ENCODE measurements at places on chromosomes 13 and 19. TPM values are rescaled to one million over a fixed set of nuclear protein-coding genes. Genes with fewer than 3 reads are reported as not detected.

DNA sequence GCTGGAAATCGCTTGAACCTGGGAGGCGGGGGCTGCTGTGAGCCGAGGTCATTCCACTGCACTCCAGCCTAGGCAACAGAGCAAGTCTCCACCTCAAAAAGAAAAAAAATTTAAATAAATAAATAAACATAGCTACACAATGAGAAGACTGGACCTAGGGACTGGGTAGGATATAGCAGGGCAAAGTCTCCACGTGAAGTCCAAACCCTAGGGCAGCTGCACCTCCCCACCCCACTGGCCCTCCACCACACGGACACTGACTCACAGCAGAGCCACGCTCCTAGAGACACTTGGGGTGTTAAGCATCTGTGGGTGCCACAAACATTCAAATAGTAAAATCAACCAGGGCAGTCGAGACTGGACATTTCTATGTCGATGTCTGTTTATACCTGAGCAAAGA lies 7.1 kb downstream of the LATS2 start:
- H3K4me3 ChIP-seq = no peak overlapping the region
- H3K27ac ChIP-seq = no peak overlapping the region
- DNase-seq = no peak
- H3K27me3 ChIP-seq = peaks cover 6% of the 10 kb centered on the region

DNA sequence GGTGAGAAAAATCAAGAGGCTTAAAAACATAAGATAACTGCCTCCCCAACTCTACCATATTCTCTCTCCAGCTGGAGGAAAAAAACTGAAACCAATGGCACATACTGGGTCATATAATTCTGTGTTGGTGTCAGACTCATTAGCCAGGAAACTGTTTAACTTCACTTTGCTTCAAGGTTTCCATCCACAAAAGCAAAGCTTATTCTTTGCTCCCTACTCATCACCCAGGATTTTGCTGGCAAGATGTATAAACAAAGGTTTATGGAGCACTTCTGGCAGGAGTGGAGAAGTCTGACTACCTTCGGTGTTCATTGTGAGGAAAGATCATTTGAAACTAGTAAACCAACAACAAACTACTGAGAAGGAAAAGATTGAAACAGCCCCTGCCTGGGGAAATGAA lies 197.5 kb upstream of the SERP2 start:
- H3K27ac ChIP-seq = no peak overlapping the region
- H3K4me3 ChIP-seq = no peak overlapping the region
- H3K4me1 ChIP-seq = peaks cover 2% of the 10 kb centered on the region
- peaks cover 32% of the 10 kb centered on the region for H3K27me3 ChIP-seq

GRCh38 chr13:31081316-31081715 lies 80.4 kb downstream of the HSPH1 start:
- H3K27ac ChIP-seq = no peak overlapping the region
- peaks cover 4% of the 10 kb centered on the region for H3K36me3 ChIP-seq
- DNase-seq = no peak

GRCh38 chr19:50817941-50818858 lies 5.4 kb downstream of the KLK1 start:
- peaks cover 17% of the 10 kb centered on the region for H3K36me3 ChIP-seq
- no peak overlapping the region for H3K27ac ChIP-seq
- H3K4me3 ChIP-seq = peak overlapping the region; percentile 85
- peaks cover 25% of the 10 kb centered on the region for H3K4me1 ChIP-seq
- H3K27me3 ChIP-seq = peaks cover 84% of the 10 kb centered on the region

GRCh38 chr19:56309511-56310185 lies 5.0 kb downstream of the ZSCAN5A start:
- peaks cover 5% of the 10 kb centered on the region for H3K36me3 ChIP-seq
- no peak overlapping the region for H3K27ac ChIP-seq
- DNase-seq = peak; percentile 52
- no peak overlapping the region for H3K4me3 ChIP-seq
- H3K4me1 ChIP-seq = peaks cover 21% of the 10 kb centered on the region

PAF1 gene
- total RNA-seq = 113 TPM

ADAT3 gene
- 6.4 TPM for total RNA-seq
